Hematopoietic multipotent progenitor cell treated with erythropoietin and hydrocortisone succinate and interleukin-3 and kit ligand, for 15 days (in vitro differentiated cells): ENCODE measurements at places on chromosomes 4 and X.

GRCh38 chr4:70754470-70754869 lies 32.7 kb downstream of the RUFY3 start:
- DNase-seq: no peak

GRCh38 chrX:37745354-37745753 lies 34.5 kb upstream of the CYBB start:
- DNase-seq: peak; percentile 72

DNA sequence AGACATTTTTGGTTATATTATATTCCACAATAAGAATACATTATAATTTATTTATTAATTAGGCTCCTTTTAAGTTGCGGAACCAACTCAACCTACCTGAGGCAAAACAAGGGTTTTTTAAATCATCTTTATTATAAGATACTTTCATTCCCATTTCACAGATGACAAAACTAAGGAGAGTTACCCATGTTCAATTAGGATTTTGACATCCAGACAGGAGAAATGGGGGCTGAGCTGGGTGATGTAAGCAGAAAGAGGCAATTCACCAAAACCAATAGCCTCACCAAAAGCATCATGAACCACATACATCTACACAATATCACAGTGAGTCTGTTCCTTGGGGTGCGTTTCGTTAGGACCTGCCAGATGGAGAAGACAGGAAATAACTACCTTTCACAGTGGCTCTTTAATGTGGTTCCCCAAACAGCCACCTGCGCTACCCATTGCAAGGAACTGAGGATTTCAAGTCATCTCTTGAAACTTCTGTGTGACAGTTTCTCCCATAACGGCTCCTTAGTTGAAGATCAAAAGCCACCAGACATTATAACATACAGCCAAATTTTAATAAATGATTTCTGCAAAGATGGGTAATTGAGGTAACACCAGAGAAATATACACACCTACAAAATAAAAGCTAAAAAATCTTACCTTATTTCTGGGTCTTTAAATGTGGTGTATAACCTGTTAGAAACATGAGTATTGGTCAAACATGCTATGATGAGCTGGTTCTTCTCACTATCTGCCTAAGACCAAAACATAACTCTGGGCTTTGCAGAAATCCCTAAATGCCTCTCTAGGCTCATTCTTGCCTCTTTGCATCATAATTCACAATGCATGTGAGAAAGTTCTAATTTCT lies 190.6 kb upstream of the LEF1 start:
- DNase-seq: no peak

GRCh38 chrX:44228621-44229020 lies 114.9 kb downstream of the EFHC2 start:
- no peak for DNase-seq

GRCh38 chr4:182141061-182141460 lies 102.1 kb upstream of the TENM3 start:
- no peak for DNase-seq

DNA sequence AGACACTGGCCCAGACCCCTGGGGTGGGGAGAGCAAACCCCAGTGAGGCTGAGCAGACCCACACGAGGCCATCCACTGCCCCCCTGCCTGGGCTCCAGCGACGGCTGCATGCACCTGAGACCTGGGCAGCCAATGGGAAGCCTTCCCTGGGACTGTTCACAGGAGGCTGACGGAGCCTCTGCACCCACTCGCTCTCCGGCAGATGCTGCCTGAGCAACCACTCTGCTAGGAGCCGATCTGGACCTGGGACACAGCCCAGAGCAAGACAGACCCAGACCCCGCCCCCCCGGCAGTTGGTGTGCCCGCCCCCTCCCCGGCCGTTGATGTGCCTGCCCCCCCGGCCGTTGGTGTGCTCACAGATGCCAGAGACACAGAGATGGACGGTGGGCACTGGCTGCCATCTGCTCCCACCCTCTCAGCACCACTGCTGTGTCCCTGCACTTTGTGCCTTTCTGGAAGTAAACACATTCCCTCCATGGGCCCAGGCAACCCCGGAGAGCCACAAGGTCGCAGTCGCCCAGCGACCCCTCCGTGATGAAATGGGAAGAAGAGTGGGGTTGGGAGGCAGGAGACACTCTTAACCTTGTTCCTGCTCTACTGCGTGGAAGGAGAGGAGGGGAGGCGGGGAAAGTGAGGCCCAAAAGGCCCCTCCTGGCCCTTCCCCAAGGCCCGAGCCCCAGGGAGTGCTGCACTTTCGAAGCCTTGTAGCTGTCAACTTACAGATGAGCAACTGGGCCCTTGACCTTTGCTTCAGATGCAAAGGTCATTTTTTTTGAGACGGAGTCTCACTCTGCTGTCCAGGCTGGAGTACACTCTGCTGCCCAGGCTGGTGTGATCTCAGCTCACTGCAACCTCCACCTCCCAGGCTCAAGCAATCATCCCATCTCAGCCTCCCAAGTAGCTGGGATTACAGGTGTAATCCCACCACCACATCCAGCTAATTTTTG lies 62.0 kb downstream of the ZFYVE28 start:
- DNase-seq: no peak

DNA sequence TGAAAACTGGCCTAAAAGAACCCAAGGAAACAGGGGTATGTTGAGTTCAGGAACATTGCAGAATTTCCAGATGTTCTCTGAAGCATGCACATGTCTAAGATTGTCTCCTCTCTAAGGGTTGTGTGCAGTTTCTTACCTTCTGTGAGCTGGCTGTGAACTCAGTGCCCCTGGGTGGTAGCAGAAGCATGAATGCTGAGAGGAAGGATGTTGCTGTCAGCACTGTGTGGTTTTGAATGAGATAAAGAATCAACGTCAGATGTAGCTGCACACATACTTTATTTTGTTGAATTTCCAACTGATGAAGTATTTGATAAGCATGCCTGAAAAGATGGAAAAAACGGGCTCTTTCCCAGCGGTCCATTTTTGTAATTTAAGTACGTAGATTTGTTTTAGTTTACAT lies 23.8 kb upstream of the CD38 start:
- no peak for DNase-seq

GRCh38 chr4:187606581-187606980 lies 389.0 kb upstream of the ZFP42 start:
- DNase-seq: peak; percentile 18

DNA sequence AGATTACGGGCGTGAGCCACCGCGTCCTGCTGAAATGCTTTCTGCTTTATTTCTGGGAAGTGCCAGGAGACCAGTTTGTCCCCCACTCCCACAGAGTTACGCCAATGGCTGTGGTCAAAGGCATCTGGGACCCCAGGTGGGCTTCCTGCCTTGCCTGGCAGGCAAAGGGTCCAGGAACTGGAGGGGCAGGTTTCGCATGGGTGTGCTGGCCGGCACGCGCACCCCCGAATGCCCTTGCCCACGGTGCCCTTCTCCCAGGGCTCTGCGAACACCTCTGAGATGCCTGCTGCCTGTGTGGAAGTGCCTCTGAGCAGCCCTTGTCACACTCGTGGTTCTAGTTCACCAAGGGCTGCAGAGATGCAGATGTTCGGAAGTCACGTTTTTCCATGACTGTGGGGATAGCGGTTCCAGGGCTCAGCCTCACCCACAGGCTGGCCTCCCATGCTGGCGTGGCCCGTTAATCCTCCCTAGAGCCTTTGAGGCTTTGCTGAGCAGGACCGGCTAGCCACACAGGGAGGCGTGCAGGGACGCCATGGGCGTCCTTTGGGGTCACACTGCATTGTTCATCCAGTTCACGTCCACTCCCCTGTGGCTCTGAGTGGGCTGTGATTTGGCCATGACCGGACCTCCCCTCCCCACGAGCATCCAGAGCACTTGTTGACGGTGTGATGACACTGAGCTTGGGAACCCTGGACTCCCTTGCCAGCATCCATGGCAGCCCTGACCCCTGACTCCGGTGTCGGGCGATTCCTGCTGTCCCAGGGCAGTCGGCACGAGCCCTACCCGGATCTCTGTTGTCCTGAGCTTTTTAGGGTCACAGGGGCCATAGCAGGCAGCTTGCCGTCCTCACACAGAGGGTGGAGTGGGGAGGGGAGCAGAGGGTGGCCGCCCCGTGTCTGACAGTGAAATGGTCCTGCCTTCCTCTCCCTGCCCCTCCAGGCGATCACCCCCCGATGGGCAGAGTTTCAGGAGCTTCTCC lies 12.7 kb upstream of the ADD1 start:
- DNase-seq: no peak

GRCh38 chrX:18582910-18583493 lies 88.9 kb downstream of the RS1 start:
- no peak for DNase-seq

GRCh38 chrX:139518475-139518874 lies 12.1 kb upstream of the F9 start:
- no peak for DNase-seq

DNA sequence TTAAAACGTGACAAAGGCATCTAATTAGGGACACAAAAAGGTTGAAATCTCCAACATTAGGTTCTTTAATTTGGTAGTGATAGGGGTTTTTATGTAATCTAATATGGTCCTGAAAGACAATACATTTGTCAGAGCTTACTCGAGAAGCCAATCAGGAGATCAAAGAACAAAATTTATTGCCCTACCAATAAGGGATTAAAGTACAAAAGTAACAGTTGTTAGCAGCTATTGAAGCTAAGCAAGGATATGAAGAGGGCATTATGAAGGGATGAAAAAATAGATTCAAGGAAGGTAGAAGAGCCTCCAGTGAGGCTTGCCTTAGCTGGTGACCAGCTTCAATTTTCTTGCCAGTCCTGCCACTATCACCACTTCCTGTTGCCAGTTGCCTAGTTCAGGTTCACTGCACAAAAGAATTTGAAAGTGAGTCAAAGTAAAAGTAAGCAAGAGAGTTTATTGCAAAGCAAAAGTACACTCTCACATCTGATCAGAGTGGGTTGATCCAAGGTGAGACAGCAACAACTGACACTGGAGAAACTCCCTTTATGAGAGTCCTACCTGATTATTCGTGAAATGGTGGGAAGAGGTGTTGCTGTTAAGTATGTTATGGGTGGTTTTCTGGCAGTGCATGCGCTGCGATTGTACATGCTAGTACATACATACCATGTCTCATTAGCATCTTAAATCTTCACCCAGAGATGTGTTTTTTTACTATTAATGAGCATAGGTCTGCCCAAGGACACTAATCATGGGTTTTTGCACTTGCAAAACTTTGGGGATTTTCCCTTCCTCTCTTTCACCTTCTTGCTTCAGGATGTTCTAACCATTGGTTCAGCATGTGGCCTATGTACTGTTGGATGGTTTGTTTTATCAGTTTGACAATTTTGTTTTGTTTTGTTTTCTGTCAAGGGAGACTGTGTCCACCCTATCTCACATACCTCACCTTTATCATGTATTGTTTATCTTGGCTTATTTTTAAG lies 263.2 kb upstream of the ITM2A start:
- DNase-seq: no peak

DNA sequence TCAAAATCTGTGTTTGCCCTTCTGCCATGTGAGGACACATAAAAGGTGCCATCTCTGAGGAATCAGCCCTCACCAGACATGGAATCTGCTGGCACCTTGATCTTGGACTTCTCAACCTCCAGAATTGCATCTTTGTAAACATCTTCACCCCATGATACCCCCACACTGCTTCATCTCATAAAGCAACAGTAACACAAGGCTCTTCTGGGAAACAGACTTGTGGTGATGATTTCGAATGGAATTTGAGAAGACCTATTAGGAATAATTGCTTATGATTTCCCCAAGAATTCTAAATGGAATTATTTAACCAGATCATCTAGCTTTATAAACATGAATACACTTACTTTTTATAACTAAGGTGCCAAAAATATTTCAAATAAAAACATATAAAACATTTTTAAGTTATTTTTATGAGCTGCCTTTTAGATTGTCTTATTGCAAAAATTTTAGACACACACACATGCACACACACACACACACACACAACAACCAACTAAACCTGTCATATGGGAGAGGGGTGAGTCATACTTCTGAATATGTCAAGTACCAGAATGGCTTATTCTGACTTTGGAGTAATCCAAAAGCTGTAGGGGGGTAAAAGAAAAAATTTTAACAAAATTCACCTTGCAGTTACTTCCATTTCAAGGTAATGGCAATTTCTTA lies 82.0 kb downstream of the USP46 start:
- DNase-seq: no peak

GRCh38 chrX:154437971-154438893 lies 1.3 kb downstream of the GDI1 start:
- no peak for DNase-seq

DNA sequence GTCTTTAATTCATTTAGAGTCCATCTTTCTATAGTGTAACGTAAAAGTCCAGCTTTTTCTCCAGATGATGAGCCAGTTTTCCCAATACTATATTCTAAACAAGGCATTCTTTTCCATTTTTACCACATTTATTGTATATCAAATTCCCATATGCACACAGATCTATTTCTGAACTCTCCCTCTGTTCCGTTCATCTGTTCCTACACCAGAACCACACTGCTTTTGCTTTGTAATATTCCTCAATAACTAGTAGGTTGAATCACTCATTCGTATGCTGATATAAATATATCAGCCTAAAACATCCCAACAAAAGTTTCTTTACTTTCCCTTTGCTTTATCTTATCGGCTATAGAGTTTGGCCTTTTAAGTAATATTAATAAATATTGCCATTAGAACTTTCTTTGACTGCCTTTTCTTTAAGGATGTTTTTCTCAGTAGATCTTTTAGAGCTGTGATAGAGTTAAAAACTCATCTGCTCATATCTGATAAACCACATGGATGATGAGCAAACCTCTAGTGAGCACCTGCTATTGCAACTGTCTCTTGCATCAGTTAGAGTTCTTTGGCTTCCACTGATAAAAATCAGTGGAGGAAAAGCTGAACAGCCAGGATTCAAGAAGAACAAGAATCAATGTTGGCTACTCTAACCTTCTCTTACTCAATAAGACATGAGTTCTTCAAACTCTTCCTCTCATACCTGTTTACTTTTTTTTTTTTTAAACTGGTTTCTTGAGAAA lies 13.1 kb upstream of the RPL34 start:
- DNase-seq: no peak

- DNase-seq: no peak
Observed at GRCh38 chr4:17480210-17480927, 31.5 kb downstream of the QDPR start.

DNA sequence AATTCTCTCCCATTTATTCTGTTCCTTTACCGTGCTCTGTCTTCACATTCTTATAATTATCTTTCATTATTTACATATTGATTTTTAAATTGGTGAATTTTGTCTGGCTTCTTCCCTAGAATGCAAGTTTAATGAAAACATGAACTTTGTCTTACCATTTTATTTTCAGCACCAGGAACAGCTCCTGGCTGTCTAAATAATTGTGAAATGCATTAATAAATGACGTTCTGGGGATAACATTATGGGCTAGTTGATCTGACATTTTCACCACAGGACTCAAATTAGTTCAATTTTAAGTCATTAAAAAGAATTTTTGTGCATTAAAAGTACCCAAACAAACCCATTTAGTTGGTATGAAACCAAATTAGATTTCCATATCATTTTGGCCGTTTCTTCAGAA lies 97.5 kb downstream of the KCTD8 start:
- no peak for DNase-seq

GRCh38 chr4:95249426-95250021 lies 299.2 kb downstream of the UNC5C start:
- DNase-seq: no peak

DNA sequence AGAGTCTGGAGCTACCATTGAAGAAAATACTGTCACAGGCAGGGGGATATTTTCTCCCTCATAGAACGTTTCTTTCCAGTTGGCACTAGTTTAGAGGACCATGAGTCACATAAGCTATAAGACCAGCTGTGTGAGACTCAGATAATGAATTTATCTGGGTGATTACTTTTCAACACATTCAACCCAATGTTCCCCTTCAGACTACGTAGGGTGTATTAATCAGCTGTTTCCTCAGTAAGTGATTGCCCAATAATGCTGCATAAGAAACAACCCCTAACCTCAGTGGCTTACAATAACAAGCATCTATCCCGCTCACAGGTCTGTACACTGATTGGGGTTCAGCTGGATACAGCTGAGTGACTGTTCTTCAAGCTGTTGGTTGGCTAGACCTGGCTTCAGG lies 38.1 kb downstream of the CBLL2 start:
- DNase-seq: no peak
